Activated T-helper 2 cell treated with anti-CD3 and anti-CD28 coated beads, Interferon-gamma antibody, Interleukin-2, Interleukin-4, amounts not matched to agents 10 μg/mL and 5 μg/mL and 100 μg/mL, durations not matched to agents 14 hours and 24 hours and 36 hours (primary cell): ENCODE measurements at places on chromosomes 6 and 20. TPM values are rescaled to one million over a fixed set of nuclear protein-coding genes. Genes with fewer than 3 reads are reported as not detected.

The PSORS1C1 gene
- total RNA-seq: not detected in 2 replicates

The SEL1L2 gene
- total RNA-seq: not detected in 2 replicates

The PRSS35 gene
- total RNA-seq: not detected in 2 replicates

The WFDC10B gene
- not detected in 2 replicates for total RNA-seq

The TTPAL gene
- 19.7 and 20.8 TPM in 2 replicates for total RNA-seq

The TRIM40 gene
- total RNA-seq: not detected in 2 replicates

The C6orf132 gene
- total RNA-seq: 0.09 and 0.23 TPM in 2 replicates

The PTPN1 gene
- total RNA-seq: 93.2 and 94.6 TPM in 2 replicates

The PNLDC1 gene
- total RNA-seq: 0.32 and 0.74 TPM in 2 replicates

The SPATA25 gene
- 0.60 and 1.1 TPM in 2 replicates for total RNA-seq

The HLA-DPB1 gene
- total RNA-seq: 11.8 and 12.6 TPM in 2 replicates

The AIF1 gene
- 71.8 and 78.2 TPM in 2 replicates for total RNA-seq

The STX11 gene
- 19.2 and 19.7 TPM in 2 replicates for total RNA-seq

The FAXC gene
- total RNA-seq: 0.25 TPM in 1 of 2 replicates, not detected in the other

The KCNK16 gene
- not detected in 2 replicates for total RNA-seq
